CD4-positive, alpha-beta T cell treated with Interleukin-4 for 4 hours (primary cell): ENCODE measurements at places on chromosomes 1 and 21.

GRCh38 chr1:13781907-13782633 is 82.1 kb downstream of the PRDM2 start:
- no peak for DNase-seq

GRCh38 chr1:215220346-215220745 is 137.8 kb downstream of the KCNK2 start:
- no peak for DNase-seq

GRCh38 chr1:218182455-218182854 is 102.6 kb upstream of the RRP15 start:
- no peak for DNase-seq

DNA sequence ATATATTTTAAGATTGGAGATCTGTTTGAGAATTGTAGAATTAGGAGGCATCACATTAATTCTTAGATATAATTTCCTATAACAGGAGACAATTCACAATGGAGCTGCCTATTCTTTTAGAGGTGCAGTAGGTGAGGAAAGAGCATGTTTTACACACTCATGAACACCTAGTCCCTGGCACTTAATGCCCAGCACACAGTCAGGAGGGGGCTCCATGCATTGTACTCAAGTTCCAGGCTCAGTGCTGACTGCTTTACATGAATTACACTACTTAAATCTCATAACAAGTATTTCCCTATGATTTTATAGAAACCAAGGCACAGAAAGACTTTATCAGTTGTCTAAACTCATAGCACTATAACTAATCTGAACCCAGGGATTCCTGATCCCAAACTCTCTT is 360 bp upstream of the GBP3 start:
- DNase-seq: no peak

DNA sequence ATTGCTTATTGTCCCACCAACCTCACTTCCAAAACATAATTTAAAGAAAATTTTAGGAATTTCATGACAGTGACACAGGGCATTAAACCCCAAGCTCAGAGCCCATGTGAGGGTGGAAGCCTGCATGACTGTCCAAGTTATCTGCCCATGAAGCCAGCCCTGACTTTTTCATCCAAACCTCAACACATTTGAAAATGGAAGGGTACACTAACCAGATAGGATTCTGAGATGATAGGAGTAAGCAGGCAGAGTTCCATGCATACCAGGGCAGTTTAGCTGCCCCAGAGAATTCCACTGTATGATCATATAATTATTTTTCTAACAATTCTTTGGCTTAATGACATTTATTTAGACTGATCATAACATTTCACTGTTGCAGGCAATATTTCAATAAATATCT is 986.0 kb downstream of the TTLL7 start:
- no peak for DNase-seq

- no peak for DNase-seq
Measured at GRCh38 chr1:67393240-67393639, 37.0 kb downstream of the SERBP1 start.

- DNase-seq: no peak
Measured at GRCh38 chr21:29812947-29813346, 126.8 kb downstream of the GRIK1 start.

- DNase-seq: no peak
Measured at GRCh38 chr1:229104654-229105053, 166.3 kb upstream of the RAB4A start.

- no peak for DNase-seq
Measured at GRCh38 chr1:112011202-112011601, 21.7 kb upstream of the KCND3 start.

- DNase-seq: no peak
Measured at GRCh38 chr1:47803815-47804501, 193.2 kb downstream of the TRABD2B start.

DNA sequence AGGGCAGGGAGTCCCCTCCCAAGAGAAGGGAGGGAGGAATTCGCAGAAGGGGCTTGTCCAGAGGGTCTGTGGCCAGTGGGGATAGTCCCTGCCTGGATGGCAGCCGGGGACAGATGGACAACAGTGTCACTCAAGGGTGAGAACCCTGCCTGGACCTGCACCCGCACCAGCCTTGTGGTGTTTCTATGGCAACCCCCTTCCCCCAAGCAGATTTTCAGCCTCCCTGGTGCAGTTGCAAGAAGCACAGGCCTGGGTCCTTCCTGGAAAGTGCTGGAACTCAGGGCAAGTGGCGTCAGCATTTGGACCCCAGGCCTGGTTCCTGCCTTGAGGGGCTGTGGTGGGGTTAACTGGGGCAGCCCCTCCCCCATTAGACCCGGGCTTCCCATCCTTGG is 83.8 kb upstream of the ACTL8 start:
- no peak for DNase-seq

GRCh38 chr1:70382682-70383081 is 28.2 kb upstream of the ANKRD13C start:
- no peak for DNase-seq

- DNase-seq: no peak
Measured at GRCh38 chr1:8598783-8599182, 218.7 kb downstream of the RERE start.

GRCh38 chr1:28560886-28561285 is 8.0 kb downstream of the TRNAU1AP start:
- no peak for DNase-seq
